ENCODE measurements at places on chromosomes 2 and 18.

DNA sequence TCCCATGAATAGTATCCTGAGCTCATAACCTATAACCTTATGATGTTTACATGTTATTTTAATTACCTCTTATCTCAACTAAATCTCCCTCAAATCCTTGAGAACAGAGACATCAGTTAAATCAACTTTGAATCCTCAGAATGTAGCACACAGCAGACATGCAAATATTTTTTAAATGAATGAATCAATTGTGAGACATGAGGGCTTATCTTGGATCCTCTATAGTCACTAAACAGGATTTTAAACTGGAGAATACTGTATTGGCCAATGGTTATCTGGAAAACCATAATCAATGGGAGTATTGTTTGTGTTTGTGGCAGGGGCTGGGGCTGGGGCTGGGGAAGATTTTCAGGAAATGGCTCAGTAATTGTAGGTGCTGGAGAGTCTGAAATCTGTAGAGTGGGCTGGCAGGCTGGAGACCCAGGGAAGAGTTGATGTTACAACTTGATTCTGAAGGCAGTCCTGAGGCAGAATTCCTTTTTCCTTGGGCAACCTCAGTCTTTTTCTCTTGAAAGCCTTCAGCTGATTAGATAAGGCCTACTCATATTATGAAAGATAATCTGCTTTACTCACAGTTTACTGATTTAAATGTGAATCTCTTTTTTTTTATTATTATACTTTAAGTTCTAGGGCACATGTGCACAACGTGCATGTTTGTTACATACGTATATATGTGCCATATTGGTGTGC lies 106.3 kb downstream of the NCOA1 start:
- no peak for DNase-seq

- no peak for DNase-seq
These were observed 380.3 kb upstream of the SPHKAP start for GRCh38 chr2:228561816-228562215.

GRCh38 chr2:156526950-156527636 lies 90.9 kb downstream of the GPD2 start:
- no peak for DNase-seq

DNA sequence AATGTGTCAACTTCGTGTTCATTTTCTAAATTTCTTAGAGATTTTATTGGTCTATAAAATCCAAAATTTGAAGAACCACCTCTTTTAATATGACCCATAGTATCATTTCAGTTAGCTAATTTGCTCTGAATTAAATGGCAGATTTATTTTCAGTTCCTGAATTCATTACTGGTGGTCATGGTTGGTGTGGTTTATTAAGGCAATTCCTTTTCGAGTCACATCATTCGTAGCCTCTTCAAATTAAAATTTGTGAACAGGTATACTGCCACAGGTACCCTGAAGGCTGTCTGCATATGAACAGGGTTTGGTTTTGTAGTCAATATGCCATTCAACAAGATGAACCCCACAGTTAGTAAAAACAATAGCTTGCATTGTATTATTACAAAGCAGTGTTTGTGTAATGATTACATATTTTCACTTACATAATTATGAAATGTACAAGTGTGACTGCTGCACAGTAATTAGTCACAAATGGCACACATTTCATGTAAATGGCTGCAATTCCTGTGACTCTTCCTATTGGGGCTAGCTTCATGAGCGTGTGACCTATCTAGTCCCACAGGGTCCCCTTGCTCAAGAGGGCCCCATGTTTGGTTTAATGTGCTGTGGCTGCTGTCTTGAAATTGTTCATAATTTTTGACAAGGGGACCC lies 48.9 kb downstream of the CDC42EP3 start:
- no peak for DNase-seq

DNA sequence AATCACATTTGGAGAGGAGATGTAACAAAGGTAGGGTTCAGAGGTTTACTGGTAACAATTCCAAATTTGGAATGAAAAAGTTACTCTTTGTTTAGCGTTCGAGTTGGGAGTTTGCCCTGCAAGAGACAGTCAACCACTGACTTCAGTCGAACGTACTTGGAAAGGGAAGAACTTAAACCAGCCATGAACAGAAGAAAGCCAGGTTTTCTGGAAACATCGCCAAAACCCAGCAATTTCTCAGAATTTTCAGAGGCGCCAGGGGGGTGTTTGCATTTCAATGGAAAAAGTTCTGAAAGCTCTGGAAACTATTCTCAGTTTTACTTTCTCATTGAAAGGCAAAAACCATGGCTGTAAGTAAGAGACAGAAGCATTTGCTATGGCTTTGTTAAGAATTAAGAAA lies 28.5 kb upstream of the AQP4 start:
- DNase-seq, result no peak
